Hematopoietic multipotent progenitor cell (in vitro differentiated cells): ENCODE measurements at places on chromosomes 13 and 19. TPM values are rescaled to one million over a fixed set of nuclear protein-coding genes. Genes with fewer than 3 reads are reported as not detected.

- peak; percentile 9 for DNase-seq
Measured at GRCh38 chr13:26132756-26133155, 80.9 kb upstream of the SHISA2 start.

DNA sequence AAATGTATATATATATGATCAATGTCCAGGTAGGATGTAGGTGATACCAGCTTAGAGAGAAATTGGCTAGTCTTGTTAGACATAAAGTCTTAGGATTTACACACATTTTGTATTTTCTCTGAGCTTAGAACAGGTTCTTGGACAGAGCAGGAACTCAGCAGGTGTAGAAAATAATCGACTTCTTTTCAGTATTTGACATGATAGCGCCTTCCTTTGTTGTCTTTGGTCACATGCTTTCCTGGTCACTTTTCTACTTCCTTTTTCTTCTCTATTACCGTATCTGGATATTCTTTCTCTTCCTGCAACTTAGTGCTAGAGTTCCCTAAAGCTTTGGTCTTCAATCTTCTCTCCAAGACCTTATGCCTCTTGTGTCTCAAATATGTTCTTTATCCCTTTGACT, 107.4 kb downstream of the LRCH1 start:
- no peak for DNase-seq

GRCh38 chr19:48284896-48285295, 15.0 kb downstream of the ZNF114 start:
- no peak for DNase-seq

GRCh38 chr19:47239610-47240296, 8.8 kb upstream of the BBC3 start:
- no peak for DNase-seq

Gene PSG3
- total RNA-seq = not detected

DNA sequence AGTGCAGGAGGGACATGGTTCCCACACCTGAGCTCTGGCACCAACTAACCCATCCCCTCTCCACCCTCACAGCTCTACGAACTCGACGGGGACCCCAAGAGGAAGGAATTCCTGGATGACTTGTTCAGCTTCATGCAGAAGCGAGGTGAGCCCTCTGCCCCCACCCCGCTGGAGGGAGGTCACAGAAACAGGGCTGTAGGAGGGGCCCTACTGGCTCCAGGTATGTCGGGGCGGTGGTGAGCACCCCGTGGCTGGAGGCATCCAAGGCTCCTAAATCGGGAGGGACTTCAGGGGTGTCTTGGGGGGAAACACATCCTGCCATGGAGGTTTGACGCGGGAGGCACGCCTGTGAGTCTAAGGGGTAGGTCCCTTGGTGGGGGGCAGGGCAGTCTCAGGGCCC, 24.1 kb upstream of the WDR18 start:
- DNase-seq = no peak

DNA sequence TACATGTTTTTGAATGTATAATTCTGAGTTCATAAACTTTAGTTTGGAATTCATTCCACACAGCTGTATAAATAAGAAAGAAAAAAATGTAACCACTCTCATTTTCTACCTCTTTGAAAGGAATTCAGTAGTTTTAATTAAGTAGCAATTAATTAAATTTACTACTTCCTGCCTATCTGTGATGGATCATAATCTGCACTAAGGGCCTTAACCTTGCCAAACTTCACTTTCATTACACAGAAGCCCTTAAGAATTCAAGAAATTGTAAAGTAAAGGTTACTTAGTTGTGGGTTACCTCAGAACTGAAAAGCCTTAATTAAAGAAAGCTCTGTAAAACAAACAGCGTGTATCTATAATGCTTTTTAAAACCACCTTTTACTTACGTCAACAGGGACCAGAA, 111.9 kb upstream of the FBXL3 start:
- no peak for DNase-seq

GRCh38 chr19:22893855-22894270, 61.8 kb downstream of the ZNF723 start:
- no peak for DNase-seq

- no peak for DNase-seq
Measured at GRCh38 chr19:29683009-29683408, 17.7 kb downstream of the PLEKHF1 start.

DNA sequence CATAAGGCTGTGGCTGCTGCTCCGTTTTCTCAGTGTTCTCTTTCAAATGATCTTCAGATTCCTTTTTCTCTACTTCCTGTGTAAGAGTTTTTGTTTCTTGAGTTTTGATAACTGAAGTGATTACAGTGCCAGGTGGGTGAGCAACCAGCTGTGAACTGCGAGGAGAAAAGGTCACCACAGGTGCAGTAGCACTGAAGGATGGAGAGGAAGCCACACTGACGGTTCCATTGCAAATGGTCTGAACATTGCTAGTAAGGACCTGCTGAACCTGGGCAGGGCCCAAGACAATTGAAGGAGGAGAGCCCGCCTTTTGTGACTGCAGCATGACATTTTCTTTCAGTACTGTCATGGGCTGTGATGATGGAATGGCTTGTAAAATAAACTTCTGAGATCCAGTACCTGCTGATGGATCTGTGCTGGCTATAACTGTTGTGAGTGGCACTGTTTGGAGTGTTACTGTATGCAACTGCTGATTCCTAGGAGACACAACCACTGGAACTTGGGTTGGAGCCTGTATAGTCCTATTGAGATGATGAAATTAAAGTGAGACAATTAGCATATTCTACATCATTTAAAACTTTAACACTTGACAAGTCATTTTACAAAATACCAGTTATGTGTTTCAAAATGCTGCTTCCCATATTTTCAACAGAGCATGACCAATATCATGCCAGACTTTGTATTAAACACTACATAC, 85.5 kb downstream of the ELF1 start:
- DNase-seq = no peak

GRCh38 chr13:32737111-32737571, 150.9 kb downstream of the PDS5B start:
- peak; percentile 30 for DNase-seq

- peak; percentile 40 for DNase-seq
Measured at GRCh38 chr13:31045286-31046081, 113.0 kb downstream of the TEX26 start.

- DNase-seq = no peak
Measured at GRCh38 chr19:40220674-40221073, 2.5 kb upstream of the TTC9B start.

Gene SHISA7
- total RNA-seq = under 0.01 TPM

GRCh38 chr13:51549050-51549449, 35.2 kb upstream of the WDFY2 start:
- DNase-seq = no peak

GRCh38 chr19:46481947-46482346, 10.6 kb upstream of the PNMA8A start:
- no peak for DNase-seq

DNA sequence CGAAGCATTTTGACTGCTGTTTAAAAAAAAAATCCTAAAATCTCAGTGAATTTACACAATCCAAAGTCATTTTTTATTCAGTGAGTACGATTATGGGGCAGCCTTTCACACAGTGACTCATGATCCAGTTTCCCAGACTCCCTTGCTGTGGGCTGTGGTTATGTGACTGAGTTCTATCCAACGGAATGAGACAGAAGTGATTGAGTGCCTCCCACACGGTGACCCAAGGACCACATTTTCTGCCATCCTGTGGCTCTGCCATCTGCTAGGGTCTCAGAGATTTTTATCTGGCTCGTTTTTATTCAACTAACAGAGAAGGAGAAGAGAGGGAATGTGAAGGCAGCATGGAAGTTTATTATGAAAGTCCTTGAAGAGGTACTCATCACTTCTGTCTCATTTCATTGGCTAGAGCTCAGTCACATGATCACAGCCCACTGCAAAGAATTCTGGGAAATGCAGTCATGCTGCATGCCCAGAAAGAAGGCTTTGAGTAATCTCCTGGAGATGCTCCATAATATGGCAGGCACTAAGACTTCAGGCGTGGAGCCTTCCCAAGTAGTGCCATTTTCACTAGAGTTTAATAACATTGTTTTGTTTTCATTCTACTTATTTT, 999.4 kb downstream of the UQCRFS1 start:
- no peak for DNase-seq

GRCh38 chr13:79245937-79246577, 160.0 kb downstream of the RBM26 start:
- DNase-seq = no peak

DNA sequence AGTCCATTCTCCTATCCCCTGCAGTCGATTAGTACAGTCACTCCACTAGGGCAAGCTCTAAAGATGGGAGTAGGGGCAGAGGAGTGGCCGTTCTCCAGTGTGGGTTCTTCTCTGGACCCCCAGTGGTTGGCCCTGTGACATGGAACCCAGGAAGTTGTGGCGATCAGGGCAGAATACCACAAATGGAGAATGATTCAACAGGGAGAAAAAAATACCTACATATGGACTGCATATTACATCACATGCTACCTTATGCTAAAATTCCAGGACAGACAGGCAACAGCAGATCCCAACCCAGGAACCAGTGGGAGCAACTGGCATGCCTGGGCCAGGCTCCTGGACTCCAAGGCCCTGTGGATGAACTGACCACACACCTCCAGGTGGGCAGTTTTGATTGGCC, 20.4 kb downstream of the POU2F2 start:
- no peak for DNase-seq

Gene HAUS8
- total RNA-seq = 1.6 TPM
